ENCODE measurements at places on chromosomes 6 and 20.

- DNase-seq, result no peak
Observed at GRCh38 chr20:1702328-1702727, 44.7 kb upstream of the SIRPG start.

DNA sequence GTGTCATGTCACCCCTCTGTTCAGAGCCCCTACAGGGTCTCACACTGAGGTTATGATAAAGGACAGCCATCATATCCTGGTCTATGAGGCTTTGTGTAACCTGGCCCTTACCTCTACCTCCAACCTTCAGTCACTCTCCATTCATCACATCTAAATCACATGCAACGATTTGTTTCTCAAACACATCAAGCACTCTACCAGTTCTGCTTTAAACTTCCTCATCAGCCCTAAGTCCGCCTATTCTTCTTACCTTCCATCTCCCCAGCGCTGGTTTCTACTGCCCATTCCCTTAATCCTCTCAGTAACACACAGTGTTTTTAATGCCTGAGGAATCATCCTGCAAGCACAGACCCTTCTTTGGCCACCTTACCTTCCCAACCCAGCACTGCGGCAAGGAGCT lies 17.9 kb upstream of the BACH2 start:
- DNase-seq, result no peak

DNA sequence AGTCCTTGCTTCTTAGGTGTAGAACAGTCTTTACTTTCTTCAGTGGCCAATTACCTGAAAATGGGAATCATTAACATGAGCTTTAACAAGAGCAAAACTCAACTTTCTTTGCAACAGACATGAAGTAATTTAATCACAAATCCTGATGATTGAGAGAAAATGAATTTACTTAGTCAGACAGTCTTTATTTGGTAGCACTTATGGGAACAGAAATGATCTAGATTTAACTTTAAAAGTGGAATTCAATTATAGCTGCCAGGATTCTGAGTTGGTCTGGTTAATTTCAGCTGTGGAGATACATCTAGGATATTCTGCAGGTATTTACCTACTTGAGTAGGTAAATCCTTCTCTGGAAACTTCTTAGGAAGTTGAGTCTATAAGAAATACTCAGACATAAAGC lies 444.3 kb upstream of the PLCB4 start:
- no peak for DNase-seq

DNA sequence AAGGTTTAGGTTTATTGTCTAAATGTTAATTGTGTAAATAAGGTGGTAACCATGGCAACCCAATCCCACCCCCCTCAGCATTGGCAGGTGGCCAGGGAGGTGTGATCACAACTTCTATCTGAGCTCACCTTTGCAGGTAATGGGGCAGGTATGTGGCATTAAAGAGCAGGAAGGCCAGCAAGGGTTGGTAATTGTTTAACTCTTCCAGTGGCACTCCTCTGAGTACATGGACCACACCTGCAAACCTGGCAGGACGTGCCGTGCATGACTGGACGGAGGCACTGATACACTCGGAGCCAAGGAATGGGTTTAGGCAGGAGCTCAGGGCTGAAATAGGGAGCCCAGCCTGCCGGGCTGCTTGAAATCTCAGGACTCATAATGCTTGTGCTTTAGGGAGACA lies 107.0 kb upstream of the BMP2 start:
- DNase-seq, result no peak

DNA sequence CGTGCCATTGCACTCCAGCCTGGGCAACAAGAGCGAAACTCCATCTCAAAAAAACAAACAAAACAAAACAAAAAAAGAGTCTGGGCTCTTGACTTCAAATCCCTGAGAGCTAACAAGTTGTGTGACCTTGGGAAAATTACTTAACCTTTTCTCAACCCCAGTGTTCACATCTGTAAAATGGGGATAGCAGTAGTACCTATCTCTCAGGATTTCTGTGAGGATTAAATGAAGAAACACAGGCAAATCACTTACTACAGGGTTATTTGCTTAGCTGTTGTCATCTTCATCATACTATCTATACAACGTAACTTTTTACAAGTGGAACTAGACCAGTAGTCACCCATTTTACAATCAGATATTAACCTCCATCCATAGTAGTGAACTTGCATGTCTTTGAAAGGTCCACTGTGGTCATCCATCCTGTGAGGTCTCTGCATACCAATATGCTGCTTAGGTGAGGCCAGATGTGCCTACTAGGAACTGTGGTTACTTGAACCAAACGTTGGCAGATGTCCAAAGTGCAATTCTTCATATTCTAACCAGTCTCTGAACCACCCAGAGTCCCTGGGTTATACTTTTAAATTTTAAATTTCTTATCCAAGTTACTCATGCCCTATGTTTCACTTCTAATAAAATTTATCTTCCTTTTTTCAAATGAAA lies 128.9 kb upstream of the BEND3 start:
- DNase-seq, result no peak

DNA sequence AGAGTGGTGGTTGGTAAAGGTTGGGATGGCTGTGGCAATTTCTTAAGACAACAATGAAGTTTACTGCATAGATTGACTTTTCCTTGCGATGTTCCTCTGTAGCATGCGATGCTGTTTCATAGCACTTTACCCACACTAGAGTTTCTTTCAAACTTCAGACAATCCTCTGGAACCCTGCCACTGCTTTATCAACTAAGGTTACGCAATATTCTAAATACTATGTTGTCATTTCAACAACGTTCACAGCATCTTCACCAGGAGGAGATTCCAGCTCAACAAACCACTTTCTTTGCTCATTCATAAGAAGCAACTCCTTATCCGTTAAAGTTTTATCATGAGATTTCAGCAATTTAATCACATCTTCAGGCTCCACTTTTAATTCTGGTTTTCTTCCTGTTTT lies 161.2 kb upstream of the NRSN1 start:
- no peak for DNase-seq

GRCh38 chr6:3509336-3509735 lies 52.5 kb upstream of the SLC22A23 start:
- no peak for DNase-seq

GRCh38 chr6:122416825-122417224 lies 17.4 kb downstream of the HSF2 start:
- DNase-seq, result no peak

DNA sequence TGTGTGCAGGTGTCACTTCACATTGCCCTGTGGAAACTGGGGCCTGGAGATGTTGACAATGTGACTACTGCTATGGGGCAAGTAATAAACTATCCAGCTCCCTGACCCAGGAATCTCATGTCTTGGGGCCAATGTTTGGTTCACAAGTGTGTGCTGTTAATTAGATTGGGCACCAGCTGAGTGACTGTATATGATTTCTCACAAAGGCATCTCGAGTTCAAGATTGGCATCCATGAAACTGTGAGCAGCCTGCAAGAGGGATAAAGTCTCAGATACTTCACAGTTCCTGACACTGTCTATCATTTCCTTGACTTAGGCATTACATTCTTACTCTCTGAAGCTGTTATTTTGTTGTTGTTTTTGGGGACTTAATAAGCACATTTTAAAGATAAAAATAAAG lies 264.0 kb downstream of the PRKN start:
- no peak for DNase-seq

- no peak for DNase-seq
Observed at GRCh38 chr6:73969971-73970970, 274.3 kb downstream of the CD109 start.

DNA sequence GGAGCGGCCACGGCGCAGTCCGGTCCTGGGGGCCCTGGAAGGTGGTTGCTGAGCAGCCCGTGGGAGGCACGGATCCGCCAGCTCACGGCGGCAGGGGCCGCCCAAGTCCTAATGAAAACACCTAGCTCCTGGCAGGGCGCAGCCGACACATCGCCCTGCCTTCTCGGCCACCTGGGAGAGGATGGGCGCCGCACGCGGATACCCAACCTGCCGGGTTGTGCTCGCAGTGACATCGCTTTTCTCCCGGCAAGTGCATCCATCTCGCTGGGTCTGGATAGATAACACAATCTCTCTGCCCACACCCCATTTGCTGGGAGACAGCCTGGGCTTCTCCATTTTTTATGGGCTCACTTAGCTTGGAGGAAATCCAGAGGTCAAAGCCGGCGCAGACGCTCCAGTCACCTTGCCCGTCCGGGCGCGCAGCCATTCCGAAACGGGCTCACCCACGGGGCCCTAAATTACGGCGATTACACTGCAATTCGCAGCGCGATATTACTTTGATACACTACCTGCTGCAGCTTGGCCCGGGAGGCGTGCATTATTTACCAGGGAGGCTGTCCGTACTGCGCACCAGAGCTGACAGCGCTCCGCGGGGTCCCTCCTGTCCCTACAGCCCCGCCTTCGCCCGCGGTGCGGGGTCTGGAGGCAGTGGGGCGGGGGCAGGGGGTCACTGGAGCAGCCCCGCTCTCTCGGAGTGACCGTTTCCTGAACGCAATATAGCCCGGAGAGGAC lies 36.2 kb upstream of the CCDC167 start:
- DNase-seq, result no peak
